ENCODE measurements at places on chromosomes 1 and 21. TPM values are rescaled to one million over a fixed set of nuclear protein-coding genes. Genes with fewer than 3 reads are reported as not detected.

RASSF5 gene
- total RNA-seq, result 4.1 TPM

KCNJ15 gene
- total RNA-seq, result not detected

LIPI gene
- not detected for total RNA-seq

TMEM82 gene
- not detected for total RNA-seq

TEDDM1 gene
- not detected for total RNA-seq

F5 gene
- 0.16 TPM for total RNA-seq

MAB21L3 gene
- 0.18 TPM for total RNA-seq

ATP5PB gene
- 327 TPM for total RNA-seq

SPRR1A gene
- not detected for total RNA-seq

PAQR6 gene
- not detected for total RNA-seq

TGFBR3 gene
- total RNA-seq, result 118 TPM

MYBPH gene
- 0.08 TPM for total RNA-seq

Measured in fibroblast of the aortic adventitia (primary cell).